Mammary epithelial cell (primary cell): ENCODE measurements at places on chromosomes 16 and 17. TPM values are rescaled to one million over a fixed set of nuclear protein-coding genes. Genes with fewer than 3 reads are reported as not detected.

Gene BRICD5
- 2.0 and 4.3 TPM in 2 replicates for total RNA-seq

Gene TBC1D3L
- 19.6 and 20.6 TPM in 2 replicates for total RNA-seq

Gene GRIN2A
- total RNA-seq, result 0.19 TPM in 1 of 2 replicates, not detected in the other

DNA sequence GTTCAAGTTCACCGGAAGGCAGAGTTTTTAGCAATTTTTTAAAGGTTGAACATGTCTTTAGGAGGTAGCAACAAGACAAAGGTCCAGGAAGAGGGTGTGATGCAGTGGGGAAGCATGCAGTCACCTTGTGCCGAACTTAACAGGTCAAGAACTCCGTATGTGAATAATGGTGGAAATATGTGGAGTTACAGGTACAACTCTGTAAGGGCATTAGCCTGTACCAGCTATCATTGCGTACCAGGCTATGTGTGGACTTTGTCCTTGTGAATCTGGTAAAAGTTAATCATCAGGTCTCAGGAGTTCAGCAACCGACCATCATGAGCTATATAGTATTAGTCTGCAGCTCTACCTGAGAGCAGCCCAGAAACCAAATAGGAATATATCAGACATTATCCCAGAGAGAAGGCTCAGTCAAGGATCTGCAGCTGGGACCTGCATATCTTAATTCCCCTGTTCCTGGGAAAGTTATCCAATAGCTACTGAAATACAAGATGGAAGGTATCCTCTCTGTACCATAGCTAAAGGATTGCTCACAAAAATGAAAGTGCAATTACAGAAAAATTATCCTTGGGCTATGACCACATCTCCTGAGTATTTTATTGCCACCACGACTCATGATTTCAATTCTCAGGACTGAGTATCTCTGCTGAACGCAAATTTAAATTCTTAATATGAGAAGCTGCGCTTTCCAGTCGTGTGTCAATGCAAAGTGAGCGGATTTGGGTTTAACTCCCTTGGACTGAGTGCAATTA lies 469.3 kb downstream of the CDH13 start:
- peak; percentile 51 for DNase-seq

DNA sequence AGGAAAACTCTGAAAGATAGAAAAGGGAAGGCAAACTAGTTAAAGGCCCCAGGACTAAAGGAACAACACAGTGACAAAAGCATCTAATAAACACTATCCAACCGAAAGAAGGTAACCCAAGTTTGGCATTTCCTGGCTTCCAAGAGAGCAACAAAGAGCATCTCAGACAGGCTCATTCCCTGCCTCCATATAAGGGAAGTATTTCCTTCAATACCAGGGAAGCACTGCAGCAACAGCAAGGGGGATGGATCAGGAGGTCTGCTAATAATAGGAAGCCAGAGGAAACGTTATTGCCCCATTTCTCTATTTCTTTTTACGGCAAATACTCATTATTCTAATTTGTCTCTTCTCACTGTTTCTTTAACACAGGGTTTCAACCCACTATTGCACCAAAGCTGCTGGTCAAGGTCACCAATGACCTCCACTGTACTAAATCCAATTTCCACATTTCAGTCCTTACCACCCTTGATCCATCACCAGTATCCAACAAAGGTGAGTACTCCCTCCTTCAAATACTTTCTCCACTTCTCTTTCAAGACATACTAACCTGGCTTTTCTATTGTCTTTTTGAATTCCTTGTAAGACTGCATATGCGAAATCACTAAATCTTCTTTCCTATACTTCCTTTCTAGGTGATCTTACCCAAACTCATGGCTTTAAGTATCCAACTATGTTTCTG lies 86.1 kb downstream of the KANSL1 start:
- DNase-seq, result no peak

DNA sequence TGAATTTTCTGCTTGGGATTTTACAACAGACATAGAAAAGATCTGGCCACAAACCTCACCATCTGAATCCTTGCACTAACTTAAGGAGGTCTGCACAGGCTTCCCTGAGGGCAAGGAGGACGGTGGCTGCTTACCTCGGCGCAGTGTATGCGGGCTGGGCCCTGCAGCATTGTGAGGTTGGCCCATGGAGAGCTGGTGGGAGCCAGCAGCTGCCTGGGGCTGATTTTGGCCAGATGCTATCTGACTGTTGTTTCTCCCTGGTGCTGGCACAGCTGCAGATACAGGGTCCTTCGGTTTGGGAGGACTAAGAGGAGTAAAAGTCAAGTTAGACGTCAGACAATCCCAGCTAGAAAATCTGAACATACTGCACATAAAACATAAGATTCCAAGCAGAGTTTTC lies 79.8 kb downstream of the ARHGAP17 start:
- no peak for DNase-seq

- no peak for DNase-seq
These were observed 4.1 kb upstream of the SALL1 start for GRCh38 chr16:51155199-51155607.
